GM18507 (cell line): ENCODE measurements at places on chromosomes 7 and 10.

- no peak for DNase-seq
Observed at GRCh38 chr10:43904844-43905243, 256.2 kb upstream of the ZNF32 start.

DNA sequence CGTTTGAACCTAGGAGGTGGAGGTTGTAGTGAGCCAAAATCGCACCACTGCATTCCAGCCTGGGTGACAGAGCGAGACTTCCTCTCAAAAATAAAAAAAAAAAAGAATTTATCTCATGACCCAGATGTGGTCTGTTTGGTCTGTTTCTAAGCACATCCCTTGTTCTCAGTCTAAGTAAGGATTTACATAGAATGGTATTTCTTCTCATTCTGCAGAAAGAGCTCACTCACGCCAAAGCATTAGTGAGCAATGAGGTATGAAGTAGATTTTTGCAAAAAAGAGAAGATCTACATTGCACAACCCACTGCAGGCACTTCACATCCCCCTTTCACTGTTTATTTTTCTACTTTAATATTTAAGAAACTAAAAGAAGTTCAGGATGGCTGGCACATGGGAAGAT is 76.5 kb upstream of the FGL2 start:
- DNase-seq, result no peak

- DNase-seq, result no peak
Observed at GRCh38 chr7:101832205-101832631, 14.8 kb downstream of the CUX1 start.

GRCh38 chr7:129394101-129394500 is 40.1 kb upstream of the STRIP2 start:
- DNase-seq, result no peak

- no peak for DNase-seq
Observed at GRCh38 chr10:22908837-22909236, 19.0 kb upstream of the ARMC3 start.

GRCh38 chr7:46982928-46983327 is 599.0 kb downstream of the TNS3 start:
- no peak for DNase-seq

DNA sequence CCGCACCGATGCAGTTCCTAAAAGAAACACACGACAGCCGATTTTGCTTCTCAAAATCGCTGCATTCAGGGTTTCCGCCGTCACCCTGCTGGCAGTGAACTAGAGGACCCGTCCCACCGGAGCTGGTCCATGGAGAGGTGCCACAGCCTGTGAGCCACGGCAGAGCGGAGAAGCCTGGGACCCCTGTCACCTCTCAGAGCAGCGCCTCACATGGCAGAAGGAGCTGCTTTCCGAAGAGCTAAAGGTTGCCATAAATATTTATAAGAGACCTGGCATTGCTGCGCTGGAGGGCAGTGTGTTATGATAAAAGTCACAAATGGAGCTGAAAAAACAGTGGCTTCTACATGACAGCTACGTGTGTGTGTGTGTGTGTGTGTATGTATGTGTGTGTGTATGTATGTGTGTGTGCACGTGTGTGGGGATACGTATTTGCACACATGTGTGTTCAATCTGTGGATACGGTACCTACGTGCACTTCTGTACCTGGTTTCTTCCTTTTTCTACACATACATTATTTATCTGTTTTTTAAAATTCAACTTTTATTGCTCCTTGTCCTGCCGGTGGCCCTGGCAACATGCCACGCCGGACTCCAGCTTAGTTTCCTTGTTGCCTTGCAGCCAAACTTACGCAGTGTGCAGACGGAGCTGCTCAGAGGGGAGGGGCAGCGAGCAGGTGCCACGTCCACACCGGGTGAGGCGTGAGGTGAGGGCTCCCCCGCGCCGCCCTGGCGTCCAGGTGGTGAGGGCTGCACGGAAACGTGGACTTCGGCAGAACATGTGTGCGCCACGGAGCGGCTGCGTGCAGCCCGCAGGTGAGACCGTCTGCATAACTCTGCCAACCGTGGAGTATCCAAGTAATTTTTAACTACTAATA is 115.2 kb upstream of the PITRM1 start:
- DNase-seq, result no peak

- peak; percentile 17 for DNase-seq
Observed at GRCh38 chr7:111741811-111742240, 179.5 kb upstream of the IMMP2L start.

DNA sequence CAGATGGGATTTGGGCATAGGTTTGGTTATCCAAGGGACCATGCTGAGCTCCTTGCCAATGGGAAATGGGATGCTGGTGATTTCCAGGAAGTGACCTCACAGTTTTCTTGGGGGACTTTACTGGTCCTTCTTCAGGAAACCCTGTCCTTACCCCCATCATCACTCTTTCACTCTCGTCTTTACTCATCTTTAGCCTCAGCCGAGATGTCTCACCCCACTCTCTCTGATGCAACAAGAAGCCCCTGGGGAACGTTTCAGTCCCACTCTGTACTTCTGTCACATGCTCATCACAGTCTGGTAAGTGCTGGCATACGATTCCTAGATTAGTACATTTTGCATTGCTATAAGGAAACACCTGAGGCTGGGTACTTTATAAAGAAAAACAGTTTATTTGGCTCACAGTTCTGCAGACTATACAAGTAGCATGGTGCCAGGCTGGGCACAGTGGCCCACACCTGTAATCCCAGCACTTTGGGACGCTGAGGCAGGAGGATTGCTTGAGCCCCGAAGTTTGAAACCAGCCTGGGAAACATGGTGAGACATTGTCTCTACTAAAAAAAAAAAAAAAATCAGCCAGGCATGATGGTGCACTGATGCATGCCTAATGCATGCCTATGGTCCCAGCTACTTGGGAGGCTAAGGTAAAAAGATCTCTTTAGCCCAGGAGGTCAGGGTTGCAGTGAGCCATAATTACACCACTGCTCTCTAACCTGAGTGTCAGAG is 63.5 kb upstream of the VKORC1L1 start:
- DNase-seq, result peak; percentile 32

DNA sequence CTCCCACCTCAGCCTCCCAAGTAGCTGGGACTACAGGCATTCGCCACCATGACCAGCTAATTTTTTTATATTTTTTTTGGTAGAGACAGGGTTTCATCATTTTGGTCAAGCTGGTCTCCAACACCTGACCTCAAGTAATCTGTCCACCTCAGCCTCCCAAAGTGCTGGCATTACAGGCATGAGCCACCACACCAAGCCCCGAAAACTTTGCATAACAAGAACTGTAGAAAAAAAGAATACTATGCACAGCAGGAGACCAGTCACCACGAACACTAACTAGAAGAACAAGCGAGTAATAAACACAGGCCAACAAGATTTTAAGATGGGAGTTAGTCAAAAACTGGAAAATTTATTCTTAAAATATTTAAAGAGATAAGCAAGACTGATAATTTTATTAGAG is 447.0 kb downstream of the ETV1 start:
- no peak for DNase-seq

DNA sequence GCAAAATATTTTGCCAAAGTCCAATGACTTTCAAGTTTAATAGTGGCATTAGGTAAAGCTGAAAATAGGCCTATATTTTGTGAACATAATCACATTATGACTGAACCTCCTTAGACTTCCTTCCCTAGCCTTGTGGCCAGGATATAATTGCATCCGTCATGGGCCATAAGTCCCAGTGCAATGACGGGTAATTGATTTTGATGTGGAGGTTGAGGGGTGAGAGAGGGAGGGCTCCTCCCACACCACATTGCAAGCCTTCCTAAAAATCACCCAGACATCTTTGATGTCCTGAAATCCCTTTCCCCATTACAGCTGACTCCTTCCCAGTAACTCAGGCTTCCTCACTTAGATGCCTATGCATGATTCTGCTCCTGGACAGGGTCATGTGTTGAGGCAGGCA is 25.6 kb downstream of the TAS2R41 start:
- no peak for DNase-seq

GRCh38 chr7:2040201-2040892 is 192.4 kb downstream of the MAD1L1 start:
- DNase-seq, result no peak

DNA sequence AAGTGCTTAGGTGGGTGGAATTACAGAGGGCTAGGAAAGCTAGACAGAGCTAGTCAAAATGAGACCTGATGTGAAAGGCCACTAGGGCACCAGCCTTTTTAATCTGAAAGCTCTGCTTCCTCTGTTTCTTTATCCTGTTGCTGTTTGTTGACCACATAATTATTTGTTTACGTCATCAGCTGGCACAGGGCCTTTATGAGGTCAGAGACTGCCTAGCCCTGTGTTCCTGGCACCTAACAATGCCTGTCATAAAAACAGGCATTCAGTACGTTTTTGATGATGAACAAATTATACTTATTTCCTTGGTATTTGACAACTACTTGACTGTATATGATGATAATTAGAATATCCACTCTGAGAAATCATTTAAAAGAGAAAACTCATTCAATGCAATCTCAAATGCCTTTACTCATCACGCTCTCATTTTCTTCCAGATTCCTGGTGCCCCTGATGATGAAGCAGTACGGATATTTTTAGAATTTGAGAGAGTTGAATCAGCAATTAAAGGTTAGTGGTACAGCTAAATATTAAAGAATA is 26.0 kb downstream of the RBM17 start:
- no peak for DNase-seq

- DNase-seq, result no peak
Observed at GRCh38 chr7:43750016-43750887, 8.2 kb upstream of the BLVRA start.

- no peak for DNase-seq
Observed at GRCh38 chr7:93054975-93055374, 62.8 kb downstream of the SAMD9 start.

- DNase-seq, result no peak
Observed at GRCh38 chr7:130281260-130281659, 11.7 kb upstream of the CPA4 start.

DNA sequence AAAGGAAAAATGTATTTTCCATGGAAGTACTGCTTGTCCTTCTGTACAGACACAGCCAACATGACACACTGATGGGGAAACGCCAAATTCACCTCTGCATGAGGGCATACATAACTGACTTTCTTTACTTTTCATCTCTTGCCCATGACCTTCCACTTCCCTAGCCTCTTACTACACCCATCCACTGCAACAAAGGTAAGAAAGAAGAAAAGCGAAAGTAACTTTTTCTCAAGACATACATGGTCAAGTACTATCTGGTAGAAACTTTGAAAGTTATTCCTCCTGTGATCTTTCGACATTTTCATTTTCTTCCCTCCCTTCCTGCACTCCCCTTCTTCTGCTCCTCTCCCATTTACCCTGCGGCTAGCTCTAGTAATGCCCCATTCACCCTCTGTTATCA is 130.8 kb downstream of the USP6NL start:
- DNase-seq, result no peak

- DNase-seq, result no peak
Observed at GRCh38 chr7:80206763-80207162, 72.1 kb downstream of the GNAI1 start.

DNA sequence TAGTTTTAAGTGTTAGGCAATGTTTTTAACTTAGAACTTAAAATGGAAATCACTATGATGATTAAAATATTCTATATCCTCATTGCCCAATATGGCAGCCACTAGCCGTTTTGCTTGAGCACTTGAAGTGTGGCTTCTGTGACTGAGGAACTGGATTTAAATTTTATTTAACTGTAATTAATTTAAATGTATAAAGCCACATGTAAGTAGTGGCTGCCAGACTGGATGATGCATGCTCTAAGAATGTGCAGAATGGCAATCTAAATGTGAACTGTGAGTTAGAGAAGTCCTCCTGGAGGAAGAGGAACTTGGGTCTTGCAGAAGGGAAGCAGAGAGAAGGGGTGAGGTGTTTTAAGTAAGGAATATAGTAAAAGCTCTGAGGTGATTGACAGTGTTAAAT is 451.4 kb downstream of the SUGCT start:
- DNase-seq, result no peak

GRCh38 chr7:70829221-70830059 is 302.5 kb upstream of the GALNT17 start:
- peak; percentile 37 for DNase-seq

- DNase-seq, result no peak
Observed at GRCh38 chr7:47314248-47314647, 267.7 kb downstream of the TNS3 start.

GRCh38 chr10:104246976-104247375 is 7.7 kb upstream of the GSTO1 start:
- no peak for DNase-seq

DNA sequence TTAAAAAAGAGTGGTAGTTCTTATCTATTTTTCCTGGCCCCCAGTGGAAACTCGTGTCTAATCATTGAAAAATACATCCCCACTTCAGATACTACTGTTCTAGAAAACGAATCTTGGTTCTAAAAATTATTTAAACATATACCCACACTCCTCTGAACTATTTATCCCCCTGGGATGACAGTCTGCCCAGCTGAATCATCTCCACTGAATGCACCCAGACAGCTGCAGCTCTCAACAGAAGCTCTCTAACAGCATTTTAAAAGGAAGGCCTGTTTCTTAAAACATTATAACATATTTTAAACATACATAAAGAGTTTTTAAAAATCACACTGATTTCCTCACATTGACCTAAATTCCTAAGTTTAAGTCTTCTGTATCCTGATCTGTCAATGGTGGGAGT is 544.6 kb upstream of the PHF14 start:
- DNase-seq, result no peak

GRCh38 chr10:94439275-94439861 is 37.0 kb downstream of the TBC1D12 start:
- no peak for DNase-seq

- DNase-seq, result no peak
Observed at GRCh38 chr10:81963606-81964005, 88.6 kb downstream of the NRG3 start.

DNA sequence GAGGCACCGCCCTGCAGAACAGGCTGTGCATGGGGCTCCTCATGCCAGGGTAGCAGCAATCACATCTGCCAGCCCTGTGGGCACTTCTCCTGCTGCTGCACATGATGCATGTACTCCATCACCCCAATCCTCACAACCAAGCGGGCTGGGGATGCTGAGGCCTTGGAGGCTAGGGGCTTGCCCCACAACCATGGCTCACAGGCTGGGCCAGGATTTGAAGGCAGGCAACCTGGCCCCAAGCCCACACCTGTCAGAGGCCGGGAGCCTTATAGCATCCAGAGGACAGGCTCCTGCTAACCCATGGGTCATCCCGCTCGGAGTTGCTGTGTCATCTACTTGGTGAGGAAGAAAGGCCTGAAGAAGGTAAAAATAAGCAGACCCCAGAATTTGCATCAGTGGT is 2.2 kb downstream of the POLM start:
- DNase-seq, result no peak

GRCh38 chr7:40437498-40437897 is 302.7 kb downstream of the SUGCT start:
- no peak for DNase-seq

- DNase-seq, result no peak
Observed at GRCh38 chr7:133394369-133394768, 141.5 kb downstream of the EXOC4 start.

DNA sequence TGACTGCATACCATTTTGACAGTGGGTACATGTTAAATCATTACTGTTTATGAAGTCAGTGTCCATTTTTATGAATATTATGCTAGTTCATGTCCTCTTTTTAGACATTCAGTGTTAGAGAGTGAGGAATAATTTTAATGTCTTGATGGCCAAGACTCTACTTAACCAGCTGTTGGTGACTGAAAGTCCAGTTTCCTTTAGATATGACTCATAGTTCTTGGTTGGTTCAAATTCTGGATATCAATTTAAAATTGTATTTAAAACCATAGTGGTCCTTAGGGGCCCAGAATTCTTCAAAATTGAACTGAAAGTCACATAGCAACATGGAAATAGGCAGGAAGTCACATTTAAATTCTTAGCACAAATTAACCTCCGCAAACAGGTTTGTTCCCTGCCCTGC is 196.5 kb upstream of the PRPS1L1 start:
- DNase-seq, result no peak

- no peak for DNase-seq
Observed at GRCh38 chr10:72328045-72328828, 26.5 kb downstream of the DNAJB12 start.

- no peak for DNase-seq
Observed at GRCh38 chr10:63528084-63528744, 7.0 kb downstream of the REEP3 start.
